Esophagus muscularis mucosa (tissue), 4 donors: ENCODE measurements at places on chromosomes 1 and 21.

- DNase-seq: no peak
Measured at GRCh38 chr1:87684194-87684593, 355.5 kb downstream of the LMO4 start.

GRCh38 chr1:4638345-4638729 lies 16.1 kb upstream of the AJAP1 start:
- DNase-seq: no peak

DNA sequence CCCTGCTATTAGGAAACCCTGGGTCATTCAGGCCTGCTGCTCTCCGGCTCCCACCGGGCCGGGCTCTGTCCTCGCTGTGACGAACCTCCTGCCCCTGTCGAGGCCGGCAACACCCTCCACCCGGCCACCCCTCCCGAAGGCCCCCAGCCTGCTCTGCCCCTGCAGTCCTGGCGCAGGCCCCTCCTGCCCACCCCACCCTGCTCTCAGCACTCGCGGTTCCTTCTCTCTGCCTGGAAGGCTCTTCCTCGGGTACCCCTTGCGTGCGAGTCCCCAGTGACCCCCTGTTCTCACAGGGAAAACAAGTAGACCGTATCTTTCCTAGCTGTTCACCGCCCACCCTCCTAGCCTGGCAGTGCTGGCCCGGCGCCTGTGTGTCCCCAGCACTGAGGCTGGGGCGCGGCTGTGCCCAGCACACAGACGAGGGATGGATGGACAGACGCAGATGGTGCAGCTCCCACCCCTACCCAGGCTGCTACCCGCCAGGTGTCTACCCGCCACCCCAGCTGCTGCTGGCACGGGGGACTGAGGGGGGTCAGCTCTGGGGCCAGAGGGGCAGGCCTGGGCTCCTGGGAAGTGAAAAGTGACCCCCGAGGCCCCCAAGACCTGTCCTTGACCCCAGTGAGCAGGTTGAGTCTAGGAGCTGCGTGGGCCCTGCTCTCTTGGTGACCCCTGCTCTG lies 3.1 kb upstream of the VWA1 start:
- DNase-seq: no peak

DNA sequence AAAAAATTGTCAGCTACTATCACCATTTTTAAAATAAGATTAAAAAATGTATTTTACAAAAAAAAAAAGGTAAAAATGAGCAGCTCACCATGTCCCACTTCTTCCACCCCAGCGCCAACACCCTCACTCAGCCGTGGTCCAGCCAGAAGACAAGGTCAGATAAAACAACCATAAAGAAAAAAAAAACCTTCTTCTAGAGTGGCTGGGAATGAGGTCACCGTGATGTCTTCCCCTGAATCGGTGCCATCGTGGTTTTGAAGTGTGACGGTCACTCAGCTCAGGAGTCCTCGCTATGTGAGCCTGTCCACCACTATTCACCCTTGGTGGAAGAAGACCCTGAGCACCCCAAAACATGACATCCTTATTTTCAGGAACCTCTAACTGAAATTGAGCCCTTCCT lies 38.1 kb downstream of the B3GALT5 start:
- no peak for DNase-seq

DNA sequence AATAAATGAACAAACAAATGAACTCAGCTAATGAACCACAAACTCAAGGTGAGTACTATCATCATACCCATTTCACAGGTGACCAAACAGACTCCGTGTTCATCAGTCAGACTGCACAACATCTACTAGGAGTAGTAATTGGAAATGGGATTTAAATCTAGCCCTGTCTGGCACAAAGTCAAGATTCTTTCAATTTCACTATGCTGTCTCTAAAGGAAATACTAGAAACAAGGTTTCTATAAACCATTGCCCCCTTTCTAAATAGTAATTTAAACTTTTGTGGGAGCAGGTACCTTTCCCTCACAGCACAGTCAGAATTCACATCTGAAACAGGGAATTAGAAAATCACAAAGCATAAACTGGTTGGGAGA lies 160.3 kb downstream of the TGFBR3 start:
- DNase-seq: no peak

GRCh38 chr1:111833334-111833733 lies 77.6 kb downstream of the DDX20 start:
- no peak for DNase-seq

DNA sequence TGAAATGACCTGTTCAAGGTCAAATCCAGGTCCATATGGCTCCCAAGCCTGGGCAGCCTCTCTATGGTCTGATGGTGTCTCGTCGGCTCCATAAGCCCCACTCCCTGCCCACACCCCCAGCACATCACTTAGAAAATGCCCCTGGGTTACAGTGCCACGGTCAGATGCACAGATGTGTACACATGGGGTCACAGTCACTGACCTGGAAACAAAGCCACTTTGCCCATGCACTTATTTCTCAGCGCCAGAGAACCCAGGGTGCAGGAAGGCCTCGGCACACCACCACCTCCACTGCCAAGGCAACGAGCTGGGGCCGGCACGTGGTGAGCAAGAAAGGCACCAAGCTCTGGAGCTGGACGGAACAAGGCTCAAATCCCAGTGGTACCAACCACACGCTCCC lies 24.7 kb downstream of the IFFO2 start:
- no peak for DNase-seq

DNA sequence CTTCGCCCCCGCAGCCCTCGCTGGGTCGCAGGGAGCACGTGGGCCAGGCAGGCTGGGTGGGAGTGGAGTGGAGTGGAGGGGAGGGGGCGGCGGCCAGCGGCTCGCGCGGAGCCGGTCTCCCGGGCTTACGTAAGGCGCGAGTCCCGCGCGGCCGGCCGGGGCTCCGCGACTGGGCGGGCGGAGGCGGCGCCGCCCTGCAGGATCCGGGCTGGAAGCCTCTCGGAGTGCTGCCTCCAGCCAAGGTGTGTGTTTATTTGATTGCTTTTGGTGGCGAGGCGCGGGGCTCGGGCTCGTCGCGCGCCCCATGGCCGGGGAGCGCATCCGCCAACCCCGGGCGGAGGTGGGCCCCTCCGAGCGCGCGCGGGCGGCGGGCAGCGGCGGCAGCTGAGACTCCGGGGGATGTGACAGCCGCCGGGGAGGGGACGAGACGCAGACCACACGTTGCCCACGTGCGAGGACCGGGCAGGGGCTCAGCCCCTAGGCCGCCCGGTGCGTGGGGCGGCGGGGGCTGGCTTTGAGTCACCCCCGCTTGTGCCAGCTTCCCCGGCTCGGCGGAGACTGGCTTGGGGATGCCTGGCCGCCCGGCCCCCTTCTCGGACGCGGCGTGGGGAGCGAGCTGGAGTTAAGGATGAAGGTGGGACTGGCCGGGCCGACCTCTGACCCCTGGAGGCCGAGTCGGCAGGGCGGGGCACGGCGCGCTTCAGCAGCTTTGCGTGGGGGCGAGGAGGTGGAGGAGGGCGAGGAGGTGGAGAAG lies 402 bp upstream of the AK4 start:
- no peak for DNase-seq

DNA sequence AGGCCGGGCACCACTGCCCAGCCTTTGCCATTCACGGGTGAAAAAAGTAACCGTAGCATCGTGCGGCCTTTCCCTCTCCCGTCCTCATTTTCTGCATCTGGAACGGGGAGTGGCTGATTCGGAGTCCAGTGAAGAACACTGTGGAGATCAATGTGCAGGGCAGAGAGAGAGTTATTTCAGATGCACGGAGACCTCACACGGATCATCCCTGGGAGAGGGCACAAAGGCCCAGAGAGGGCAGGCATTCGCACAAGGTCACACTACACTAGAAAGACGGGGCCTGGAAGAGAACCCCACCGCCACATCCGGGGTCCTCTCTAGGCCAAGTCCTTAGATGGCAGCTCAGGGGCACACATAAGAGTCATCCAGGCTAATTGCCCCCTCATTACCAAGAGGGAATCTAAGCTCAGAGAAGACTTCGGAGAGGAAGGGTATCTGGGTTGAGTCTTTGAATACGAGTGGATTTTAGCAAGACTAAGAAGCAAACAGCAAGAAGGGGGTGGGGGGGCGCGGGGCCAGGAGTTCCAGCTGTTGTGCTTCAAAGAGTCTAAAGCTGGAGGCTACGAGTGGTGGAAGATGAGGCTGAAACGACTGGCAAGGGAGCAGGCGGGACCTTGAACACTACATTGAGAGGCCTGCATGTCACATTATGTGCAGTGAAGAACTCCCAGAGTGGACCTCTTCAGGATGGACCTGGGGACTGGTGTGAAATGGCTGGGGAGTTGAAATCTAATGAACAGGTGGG lies 857 bp downstream of the GPX7 start:
- no peak for DNase-seq

DNA sequence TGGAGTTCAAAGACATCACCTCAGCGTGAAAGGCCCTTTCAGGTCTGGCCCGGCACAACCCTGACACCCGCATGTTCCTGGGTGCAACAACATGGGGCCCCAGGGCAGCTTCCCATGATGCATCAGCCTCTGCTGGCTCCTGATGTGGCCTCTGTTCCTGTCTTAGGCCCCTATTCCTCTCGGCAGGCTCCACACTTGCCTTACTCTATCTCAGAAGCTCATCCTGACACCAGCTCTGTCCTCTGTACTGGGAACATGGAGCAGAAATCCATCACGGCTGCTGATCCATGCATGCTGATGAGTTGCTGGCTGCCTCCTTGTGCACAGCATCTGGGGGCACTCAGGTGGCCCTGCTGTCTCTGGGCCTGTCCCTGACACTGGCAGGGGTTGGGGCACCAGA lies 74.6 kb downstream of the ADARB1 start:
- DNase-seq: no peak

DNA sequence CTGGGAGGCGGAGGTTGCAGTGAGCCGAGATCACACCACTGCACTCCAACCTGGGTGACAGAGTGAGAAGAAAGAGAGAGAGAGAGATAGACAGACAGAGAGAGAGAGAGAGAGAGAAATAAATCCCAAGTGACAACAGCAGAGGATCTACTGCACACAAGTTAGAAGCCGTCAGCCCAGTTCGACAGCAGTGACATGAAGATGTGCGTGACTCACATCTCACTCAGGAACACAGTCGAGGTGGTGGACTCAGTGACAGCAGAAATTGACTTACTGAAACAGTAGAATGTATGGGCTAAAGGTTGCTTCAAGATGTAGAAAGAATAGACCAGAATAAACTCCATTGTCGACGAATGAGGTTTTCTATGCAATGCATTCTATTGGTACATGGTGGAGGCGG lies 77.0 kb upstream of the KRTAP19-8 start:
- no peak for DNase-seq

- DNase-seq: peak; percentile 93
Measured at GRCh38 chr21:46021978-46022544, 40.5 kb downstream of the COL6A1 start.

- no peak for DNase-seq
Measured at GRCh38 chr1:184507165-184507564, 120.3 kb downstream of the C1orf21 start.

DNA sequence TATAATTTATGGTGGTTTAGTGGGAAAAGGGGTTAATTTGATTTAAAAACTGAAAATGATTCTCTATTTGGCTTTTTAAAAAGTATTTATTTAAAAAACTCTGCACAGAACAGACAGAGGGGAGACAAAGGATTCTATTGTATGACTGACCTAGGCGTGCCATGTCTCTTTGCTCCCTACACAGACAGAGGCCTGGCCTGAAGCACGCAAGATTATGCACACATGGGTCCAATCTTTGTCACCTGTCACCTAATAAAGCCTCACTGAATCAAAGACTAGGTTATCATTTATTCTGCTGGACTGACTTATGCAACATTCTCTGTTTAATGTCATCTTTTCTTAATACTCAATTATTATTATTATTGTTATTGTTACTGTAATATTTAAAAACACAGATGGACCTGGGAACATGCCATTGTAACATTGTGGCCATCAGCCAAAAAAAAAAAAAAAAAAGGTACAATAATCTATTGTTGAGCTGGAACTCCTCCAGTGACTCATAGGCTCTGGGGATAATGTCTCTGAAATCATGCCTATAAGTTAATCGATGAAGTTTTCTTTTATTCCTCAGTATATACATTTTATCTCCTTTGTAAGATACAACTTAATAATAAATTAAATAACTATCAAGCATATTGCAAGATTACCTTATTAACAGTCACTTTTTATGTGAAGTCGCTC lies 112.1 kb downstream of the RUNX1 start:
- DNase-seq: no peak

- no peak for DNase-seq
Measured at GRCh38 chr1:46134660-46135331, 2.4 kb upstream of the PIK3R3 start.

DNA sequence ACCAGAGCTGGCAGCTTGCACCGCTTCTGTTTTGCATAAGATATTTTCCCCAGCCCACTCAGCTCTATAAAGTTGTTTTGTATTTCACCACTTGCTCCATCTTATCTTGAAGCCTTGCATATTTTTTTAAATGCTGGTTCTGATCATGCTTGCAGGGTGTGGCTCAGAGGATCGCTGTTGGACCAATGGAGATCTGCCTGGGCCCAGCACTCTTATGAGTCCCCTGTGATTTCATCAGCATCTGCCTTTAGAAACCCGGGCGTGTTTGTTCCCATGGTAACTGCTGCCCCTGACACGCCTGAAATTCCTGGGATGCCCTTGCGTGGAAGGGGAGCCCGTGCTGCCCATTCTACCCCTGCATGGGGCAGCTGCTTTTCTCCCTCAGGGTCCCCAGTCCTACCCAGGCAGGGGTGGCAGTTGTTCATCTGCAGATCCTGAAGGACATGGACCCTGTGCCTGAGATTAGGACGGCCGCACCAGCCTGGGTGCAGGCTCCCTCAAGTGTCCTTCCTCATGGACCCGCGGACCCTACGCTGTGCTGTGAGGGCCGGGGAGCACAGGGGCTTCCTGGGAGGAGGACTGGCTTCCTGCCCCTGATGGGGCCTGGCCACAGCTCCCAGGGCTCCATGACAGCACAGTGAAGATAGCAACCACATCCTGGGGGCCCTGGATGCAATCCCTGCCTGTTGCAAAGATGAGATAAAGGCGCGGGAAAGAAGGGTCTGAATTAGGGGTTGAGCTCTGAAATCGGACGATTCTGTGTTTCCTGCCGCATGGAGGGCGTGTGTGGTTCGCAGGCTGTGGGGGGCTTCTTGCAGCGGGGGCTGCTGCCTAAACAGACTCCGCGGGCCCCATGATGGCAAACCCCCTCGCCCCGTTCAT lies 226.5 kb downstream of the SDCCAG8 start:
- DNase-seq: no peak

DNA sequence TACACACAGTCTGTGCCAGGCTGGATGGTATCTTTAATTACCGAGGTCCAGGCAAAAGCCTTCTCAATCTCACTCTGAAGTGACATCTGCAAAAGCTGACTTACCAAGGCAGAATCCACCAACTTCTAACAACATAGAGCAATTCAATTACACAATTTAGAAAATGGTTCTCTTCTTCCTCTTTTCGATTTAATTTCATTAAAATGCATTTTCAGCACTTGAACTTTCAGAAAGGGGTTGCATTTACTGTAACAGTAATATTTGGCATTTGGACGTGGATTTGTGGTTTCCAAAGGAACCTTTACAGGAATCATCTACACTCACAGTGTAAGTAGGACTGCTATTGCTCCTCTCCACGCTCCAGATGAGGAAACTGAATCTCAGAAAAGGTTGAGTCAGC lies 53.3 kb downstream of the ERO1B start:
- DNase-seq: no peak

GRCh38 chr1:109762821-109763645 lies 690 bp downstream of the EPS8L3 start:
- no peak for DNase-seq

GRCh38 chr21:18069875-18070274 lies 174.8 kb upstream of the CHODL start:
- DNase-seq: no peak
